GF-D8 (cell line): ENCODE measurements at places on chromosomes 2 and 18.

- DNase-seq: no peak
Observed at GRCh38 chr2:137968477-137969417, 4.5 kb downstream of the HNMT start.

DNA sequence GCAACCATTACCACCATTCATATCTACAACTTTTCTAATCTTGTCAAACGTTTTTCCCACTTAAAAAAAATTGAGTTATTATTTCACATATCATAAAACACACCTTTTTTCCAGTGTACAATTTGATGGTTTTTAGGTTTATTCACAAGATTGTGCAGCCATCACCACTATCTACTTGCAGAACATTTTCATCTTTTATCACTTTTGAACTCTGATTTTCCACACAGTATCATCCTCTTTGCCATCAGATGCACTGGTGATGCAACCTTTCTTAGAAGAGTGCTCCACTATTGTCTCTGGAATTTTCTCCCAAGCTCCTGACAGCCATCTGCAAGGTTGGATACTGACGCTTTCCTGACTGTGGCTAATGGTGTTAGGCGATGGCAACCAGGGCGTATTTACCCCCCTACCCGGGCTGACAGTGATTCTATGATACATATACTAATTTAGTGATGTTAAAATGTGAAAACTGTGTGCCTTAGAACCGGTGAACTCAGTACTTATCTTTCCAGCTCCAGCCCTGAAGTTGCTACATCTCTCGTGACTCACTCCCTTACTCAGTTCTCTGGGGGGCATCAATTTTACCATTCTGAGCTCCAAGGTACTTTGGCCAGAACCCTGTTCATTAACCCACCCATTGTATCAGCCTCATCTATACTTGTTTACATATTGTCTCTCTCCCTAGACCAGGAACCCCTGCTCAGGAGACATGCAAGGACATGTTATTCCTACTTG is 105.4 kb upstream of the SPRED2 start:
- DNase-seq: no peak

- no peak for DNase-seq
Observed at GRCh38 chr2:107108556-107108955, 222.6 kb upstream of the ST6GAL2 start.

- DNase-seq: no peak
Observed at GRCh38 chr2:108940156-108940555, 48.9 kb downstream of the EDAR start.

- DNase-seq: no peak
Observed at GRCh38 chr2:164456619-164457018, 164.7 kb downstream of the GRB14 start.

- no peak for DNase-seq
Observed at GRCh38 chr2:132627536-132627935, 42.5 kb downstream of the LYPD1 start.

- DNase-seq: no peak
Observed at GRCh38 chr18:48844271-48844670, 106.5 kb downstream of the SMAD7 start.

- no peak for DNase-seq
Observed at GRCh38 chr2:161745866-161746614, 121.8 kb downstream of the SLC4A10 start.

GRCh38 chr2:15794608-15795134 is 145.7 kb upstream of the MYCN start:
- DNase-seq: no peak

DNA sequence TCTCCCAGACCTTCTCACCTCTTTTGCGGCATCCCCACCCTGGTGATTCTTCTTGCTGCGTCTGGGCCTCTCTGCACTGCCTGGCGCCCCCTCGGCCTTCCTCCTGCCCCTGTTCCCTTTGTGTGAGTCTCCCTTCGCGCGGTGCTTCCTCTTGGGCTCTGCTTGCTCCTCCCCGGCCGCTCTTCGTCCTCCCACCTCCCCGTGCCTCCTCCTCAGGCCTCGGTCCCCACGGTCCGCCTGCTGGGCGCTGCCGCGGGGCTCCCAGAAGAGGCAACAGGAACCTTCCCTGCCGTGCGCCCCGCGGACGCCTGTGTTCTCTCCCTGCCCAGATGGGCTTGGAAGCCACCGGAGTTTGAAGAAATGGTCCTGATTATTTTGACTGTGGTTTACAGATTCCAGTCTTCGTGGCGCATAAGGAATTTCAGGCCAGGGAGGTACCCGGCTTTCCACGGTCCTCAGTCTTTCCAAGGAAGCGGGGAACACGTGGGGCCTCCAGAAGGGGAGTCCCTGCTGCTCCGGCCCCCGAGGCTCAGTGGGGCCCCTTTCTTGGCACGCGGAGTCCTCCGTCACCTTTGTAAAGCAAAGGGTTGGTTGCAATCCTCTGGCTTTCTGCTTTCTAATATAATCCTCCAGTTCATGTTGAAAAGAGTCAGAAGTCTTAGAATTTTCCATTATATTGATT is 13.1 kb downstream of the RNU2-63P start:
- DNase-seq: no peak

DNA sequence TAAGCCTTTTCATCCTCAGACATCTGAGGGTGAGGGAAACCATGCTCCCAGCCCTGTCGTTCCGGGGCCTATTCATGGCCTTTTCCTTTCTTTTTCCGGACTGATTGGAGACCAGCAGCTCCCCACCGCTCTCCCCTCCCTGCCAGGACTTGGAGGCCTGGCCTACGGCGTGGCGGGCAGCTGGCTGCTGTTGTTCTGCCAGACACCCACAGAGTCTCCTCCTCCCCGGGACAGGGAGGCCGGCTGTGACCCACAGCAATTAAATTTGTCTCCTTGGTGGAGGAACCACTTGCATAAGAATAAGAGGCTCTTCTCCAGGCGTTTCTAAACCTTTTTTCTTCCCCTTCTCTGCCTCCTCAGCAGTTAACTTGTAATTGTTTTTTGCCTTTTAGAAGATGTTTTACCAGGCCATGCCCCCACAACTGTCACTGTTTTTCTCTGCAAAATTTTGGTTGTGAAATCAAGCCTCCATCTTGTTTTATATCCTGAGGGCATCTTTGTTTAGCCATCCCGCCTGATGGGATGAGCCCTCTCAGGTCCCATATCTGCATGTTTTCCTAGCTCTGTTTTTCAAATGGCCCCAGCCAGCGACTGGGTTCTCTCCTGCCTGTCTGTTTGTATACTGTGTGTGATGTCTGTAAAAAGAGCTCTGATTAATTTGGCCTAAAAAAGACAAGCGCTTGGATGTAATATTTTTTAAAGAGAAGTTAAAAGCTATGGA is 1060.0 kb upstream of the DDX18 start:
- no peak for DNase-seq

DNA sequence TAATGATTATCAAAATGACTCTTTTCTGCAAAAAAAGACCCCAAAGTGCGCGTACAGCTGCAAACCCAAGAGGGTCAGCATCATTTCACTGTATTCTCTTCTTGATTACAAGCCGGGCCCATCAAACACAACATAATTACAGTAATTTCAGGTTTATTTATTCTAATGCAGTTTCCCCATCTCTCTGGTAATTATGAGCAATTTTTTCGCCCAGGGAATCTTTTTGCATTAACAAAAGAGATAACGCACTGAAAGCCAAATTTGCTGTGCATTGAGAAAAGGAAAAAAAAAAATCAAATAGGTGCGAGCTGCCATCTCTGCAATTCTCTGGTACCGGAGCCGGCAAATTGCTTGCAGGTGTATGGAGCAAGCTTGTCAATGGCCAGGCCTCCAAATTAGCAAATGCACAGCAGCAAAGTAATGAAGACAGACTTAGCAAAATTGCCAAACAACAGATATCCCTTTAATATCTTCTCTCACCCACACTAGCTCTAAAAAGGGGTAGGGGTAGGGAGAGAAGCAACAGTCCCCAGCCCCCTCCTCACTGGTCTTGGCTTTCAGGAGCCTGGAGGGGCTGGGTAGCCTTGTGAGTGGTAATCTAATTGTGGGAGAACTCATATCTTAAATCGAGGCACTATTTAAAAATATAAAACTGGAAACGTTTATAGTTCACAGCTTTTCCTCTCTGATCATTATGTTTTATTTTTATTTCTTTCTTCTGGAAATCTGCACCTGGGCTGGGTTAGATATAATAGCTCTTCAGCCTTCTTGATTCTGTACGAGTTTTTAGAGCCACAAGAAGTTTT is 6.7 kb downstream of the DLX1 start:
- DNase-seq: no peak

- no peak for DNase-seq
Observed at GRCh38 chr18:36649205-36649604, 179.6 kb downstream of the TPGS2 start.

- DNase-seq: no peak
Observed at GRCh38 chr2:241005569-241005968, 7.2 kb downstream of the SNED1 start.

DNA sequence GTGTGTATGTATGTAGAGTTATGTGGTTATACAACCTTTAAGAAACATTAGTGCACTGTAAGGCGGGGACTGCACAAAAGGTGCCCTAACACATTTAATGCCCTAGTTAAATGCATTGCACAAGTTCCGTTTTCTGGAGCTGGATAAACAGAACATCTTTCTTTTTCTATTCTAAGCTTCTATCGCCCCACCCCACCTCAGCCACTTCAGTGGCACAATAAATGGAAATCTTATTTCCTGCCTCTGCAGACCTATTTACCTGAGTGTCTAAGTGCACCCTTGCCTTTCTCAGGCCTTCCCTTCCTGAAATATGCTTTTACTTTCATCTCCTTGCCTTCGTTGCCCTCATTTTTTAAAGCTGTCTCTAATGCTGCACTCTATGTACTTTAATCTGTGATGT is 123.5 kb downstream of the TANC1 start:
- DNase-seq: no peak

GRCh38 chr2:27143285-27143684 is 4.1 kb upstream of the PRR30 start:
- no peak for DNase-seq

DNA sequence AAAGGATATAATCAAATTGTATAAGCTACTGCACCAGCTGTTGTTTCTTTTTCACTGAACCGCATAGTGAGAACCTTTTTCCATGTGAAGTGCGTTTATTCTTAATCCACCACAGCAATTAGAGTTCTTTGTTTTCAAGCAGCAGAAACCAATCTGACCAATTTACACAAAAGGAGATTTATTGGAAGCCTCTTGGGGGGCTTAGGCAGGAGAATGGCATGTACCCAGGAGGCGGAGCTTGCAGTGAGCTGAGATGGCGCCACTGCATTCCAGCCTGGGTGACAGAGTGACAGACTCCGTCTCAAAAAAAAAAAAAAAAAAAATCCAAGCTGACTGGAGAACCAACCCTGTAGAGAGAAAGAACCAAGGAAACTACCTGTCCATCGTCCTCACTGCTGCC is 10.0 kb downstream of the ADNP2 start:
- DNase-seq: no peak

DNA sequence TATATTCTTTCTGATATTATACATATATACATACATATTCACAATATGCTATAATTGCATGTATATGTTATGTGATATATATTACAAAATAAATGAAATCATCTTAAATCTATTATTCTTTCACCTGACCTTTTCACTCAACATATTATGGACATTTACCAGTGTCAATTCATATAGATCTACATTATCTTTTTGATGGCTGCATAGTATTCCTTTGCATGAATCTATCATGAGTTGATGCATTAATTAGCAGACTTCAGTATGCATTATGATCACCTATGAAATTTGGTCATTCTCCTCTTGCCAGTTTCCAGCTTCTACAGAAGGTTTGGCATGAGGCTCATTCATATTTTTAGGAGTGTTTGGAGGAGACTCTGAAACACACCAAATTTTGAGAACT is 23.4 kb upstream of the B4GALT6 start:
- no peak for DNase-seq

GRCh38 chr18:78926243-78926615 is 53.4 kb upstream of the SALL3 start:
- DNase-seq: no peak

DNA sequence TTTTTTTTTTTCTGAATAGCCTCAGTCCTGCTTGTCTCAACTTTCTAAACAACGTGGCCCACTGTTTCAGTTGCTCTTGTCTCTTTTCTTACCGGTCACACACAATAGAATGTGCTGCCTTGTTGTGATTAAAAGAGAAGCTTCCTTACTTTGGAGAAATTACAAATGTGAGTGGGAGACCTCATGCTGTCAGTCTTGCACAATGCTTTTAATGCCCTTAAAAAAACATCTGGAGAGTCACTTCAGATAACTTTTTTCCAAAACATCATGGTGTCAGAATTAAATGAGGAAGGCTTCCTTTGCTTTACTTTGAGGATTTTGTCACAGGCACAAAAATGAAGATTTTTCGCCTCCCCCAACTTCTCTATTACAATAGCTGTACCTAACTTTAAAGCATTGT is 37.7 kb downstream of the LHCGR start:
- no peak for DNase-seq

DNA sequence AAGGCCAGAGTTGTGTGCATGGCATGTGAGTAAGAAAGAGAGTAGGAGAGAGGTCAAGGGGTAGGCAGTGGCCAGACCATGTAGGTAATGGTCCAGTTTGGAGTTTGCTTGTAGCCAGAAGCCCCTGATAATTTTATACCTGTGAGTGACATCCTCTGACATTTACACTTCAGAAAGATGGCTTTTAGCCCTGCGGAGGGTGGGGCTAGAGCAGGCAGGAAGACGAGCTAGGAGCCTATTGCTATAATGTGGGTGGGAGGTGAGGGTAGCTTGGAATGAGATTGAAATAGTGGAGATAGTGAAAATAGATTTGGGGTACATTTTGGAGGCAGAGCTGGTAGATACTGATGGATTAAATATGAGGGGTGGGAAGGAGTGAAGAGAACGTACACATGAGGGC is 48.8 kb upstream of the MGAT5 start:
- DNase-seq: no peak

DNA sequence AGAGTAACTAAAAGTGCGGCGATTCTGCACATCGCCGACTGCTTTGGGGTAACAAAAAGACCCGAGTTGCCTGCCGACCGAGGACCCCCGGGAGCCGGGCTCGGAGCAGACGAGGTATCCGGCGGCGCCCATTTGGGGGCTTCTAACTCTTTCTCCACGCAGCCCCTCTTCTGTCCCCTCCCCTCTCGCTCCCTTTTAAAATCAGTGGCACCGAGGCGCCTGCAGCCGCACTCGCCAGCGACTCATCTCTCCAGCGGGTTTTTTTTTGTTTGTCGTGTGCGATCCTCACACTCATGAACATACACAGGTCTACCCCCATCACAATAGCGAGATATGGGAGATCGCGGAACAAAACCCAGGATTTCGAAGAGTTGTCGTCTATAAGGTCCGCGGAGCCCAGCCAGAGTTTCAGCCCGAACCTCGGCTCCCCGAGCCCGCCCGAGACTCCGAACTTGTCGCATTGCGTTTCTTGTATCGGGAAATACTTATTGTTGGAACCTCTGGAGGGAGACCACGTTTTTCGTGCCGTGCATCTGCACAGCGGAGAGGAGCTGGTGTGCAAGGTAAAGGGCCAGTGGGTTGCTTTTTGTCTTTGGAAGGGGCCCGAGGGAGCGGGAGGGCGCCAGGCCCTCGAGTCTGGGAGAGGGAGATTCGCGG is 1.4 kb downstream of the TRIB2 start:
- no peak for DNase-seq
